Stimulated activated CD8-positive, alpha-beta memory T cell treated with anti-CD3 and anti-CD28 coated beads, Interleukin-2, amount 100 ng/mL, for 1 hour (primary cell): ENCODE measurements at places on chromosomes 3 and 15.

DNA sequence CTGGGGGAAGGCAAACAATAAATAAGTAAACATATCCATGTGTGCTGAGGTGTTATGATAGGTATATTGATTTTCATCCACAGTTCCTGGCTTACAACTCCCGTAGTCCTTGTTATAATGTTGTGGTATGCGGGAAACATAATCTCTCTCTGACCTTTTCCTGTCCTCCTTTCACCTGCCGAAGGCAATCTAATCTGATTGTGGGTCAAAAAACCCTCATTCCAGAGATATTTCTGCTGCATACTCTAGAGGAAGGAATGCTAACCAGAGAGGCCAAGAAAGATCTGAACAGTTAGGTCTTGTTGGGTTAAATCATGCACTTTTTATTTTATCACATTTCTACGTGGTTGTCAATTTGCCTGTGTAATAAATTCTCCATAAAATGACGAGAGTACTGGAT lies 383.6 kb upstream of the SEMA6D start:
- DNase-seq, result no peak

DNA sequence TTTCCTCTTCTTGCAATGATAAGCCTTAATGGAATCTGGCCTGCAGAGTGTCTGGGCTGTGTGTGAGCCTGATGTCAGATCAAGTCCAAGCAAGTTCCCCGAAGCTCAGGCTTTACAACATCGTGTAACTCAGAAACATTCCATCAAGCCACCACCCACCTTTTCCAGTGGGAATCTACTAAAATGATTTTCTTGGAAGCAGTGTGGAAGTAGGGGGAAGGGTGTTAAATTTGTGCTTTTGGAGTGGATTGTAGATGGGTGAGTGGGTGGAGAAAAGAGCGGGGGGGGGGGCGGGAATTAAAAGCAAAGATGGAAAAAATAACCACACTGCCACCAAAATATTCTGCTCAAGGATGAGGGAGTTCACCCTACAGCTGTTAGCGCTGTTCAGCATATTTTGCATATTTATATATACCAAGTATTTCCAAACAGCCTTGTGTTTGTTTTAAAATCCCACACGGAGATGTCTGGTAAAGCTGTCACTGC lies 53.6 kb downstream of the VGLL3 start:
- DNase-seq, result no peak

- DNase-seq, result no peak
Observed at GRCh38 chr15:45136378-45136764, 6.6 kb downstream of the DUOX1 start.

DNA sequence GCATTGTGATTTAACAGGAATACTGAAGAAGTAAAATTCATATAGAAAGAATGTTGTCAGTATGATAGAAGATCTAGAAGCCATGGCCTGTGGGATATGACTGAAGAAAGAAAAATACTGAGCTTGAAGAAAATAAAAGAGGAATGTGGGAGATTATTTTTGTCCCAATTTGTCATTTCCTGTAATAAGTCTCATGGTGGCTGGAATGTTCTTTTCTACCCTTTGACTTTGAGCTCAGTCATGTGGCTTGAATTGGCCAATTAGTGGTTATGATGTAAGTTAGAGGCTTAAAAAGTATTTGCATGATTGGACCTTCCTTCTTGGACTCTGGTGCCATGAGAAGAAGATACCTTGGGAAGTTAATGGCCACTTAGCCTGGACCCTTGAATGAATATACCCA lies 14.1 kb downstream of the APH1B start:
- DNase-seq, result no peak

DNA sequence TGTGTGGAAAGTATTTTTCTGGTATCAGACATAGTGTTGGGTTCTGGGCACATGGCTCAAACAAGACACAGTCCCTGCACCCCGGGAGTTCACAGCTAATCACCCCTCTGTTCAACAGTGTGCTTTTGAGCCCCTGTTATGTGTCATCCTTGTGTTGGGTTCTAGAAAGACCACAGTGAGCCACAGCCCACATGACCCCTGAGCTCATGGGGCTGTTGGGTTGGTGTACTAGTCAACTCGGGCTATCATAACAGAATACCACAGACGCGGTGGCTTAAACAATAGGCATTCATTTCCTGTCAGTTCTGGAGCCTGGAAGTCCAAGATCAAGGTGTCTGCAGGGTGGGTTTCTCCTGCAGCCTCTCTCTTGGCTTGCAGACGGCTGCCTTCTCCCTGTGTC lies 100.0 kb downstream of the DNAJB8 start:
- DNase-seq, result no peak

DNA sequence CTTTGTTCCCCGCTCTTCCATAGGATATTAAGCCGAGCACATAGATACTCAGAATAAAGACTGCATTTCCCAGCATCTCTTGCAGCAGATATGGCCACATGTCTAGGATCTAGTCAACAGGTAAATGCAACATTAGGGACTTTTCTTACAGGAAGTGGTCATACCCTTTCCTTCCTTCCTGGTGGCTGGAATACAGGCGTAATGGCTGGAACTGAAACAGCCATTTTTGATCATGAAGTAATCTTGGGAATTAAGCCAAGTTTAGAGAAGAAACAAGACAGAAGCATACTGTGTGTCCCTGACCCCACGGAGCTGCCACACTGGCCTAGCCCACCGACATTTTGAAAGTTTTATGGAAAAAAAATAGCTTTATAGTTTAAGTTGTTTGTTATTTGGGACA lies 234.0 kb downstream of the XXYLT1 start:
- no peak for DNase-seq

- DNase-seq, result no peak
Observed at GRCh38 chr3:55711646-55712045, 224.5 kb upstream of the WNT5A start.
